ENCODE measurements at places on chromosomes 3 and 15.

GRCh38 chr3:25448750-25449692 is 21.0 kb downstream of the RARB start:
- peak; percentile 98 for DNase-seq

DNA sequence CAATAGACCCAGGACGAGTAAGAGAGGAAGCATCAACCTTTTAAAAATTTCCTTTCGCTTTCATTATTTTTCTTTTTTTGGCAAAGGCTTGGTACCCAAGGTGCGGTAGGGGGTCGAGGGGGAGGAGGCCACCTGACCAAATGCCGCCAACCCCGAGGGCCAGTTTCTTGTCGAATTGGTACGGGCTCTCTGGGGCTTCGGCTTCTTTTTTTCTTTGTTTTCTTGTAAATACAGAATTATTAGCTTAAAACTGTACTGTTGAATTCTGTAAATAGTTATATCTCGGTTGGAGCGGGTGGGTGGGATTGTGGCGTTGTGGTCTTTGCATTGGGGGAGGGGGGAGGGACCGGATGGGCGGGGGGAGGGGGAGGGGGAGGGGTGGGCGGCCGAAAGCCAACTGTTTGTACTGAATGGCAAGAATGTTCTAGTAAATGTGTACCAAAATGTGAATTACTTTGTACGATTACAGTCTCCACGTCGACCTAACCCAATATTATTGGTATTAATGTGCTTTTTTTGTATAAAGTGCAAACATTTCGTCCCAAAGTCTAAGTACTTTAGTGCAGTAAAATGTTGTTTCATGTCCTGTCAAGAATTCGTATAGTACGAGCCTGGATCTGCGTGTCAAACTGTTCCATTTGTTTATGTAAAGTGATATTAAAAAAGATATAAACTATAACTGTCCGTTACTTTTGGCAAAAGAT is 4.7 kb downstream of the ZIC1 start:
- DNase-seq: peak; percentile 59

- DNase-seq: peak; percentile 60
Measured at GRCh38 chr3:141940194-141940776, 63.8 kb downstream of the ATP1B3 start.

GRCh38 chr15:73799466-73799865 is 46.3 kb upstream of the INSYN1 start:
- peak; percentile 65 for DNase-seq
